ENCODE measurements at places on chromosomes 6 and 20.

- DNase-seq: no peak
These were observed 70.8 kb downstream of the NDUFAF5 start for GRCh38 chr20:13855613-13856012.

- DNase-seq: no peak
These were observed 851 bp downstream of the MAVS start for GRCh38 chr20:3847429-3847940.

- DNase-seq: no peak
These were observed 13.1 kb downstream of the VSTM2L start for GRCh38 chr20:37915800-37916570.

- no peak for DNase-seq
These were observed 56.0 kb downstream of the APCDD1L start for GRCh38 chr20:58459058-58459750.

DNA sequence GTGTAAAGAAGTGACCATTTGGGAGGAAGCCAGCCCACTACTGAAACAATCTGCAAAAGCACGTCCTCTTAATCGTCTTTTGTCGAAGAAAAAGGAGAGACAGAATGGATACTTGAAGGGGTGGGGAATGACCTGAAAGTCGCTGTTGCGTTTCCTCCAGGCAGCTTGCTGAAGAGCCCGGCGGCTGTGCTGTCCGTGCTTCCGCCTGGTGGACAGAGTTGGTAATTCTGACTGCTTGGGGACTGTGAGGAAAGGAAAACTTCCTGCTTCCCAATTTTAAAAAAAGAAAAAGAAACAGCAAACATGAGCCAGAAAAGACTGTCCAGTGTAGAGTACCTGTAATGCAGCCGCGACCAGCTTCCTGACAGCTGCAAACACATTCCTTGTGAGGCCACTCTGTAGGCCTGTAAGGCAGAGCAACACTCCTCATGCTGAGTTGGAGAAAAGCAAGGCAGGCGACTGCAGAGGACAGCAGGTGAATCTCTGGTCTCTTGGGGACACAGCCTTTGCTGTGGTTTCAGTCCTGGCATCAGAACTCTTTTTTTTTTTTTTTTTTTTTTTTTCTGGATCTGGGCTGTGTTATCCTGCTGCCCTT lies 251.1 kb upstream of the TBX18 start:
- DNase-seq: no peak

GRCh38 chr6:2976060-2976459 lies 4.7 kb upstream of the SERPINB6 start:
- DNase-seq: no peak

GRCh38 chr6:84728602-84729001 lies 35.8 kb downstream of the TBX18 start:
- DNase-seq: no peak

GRCh38 chr6:150732765-150733539 lies 132.6 kb upstream of the MTHFD1L start:
- no peak for DNase-seq

DNA sequence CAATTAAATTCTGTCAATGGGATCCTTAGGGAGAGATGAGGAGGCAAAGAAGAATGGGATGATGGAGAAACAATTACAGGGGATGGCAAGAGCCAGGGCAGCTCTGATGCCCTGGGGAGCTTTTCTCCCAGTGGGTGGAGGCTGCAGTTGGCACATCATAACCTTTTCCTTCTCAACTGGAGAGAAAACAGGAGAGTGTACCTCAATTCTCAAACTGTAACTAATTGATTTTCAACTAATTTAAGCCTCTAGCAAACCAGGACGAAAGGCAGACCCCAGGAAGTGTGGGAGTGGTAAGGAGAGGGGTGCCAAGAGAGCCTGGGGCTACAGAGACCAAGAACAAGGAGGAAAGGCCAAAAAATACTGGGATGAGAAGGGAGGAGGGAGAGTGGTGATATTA lies 5.7 kb downstream of the BMP5 start:
- no peak for DNase-seq

GRCh38 chr6:105359419-105360370 lies 43.2 kb downstream of the PREP start:
- no peak for DNase-seq
